Memory B cell (primary cell): ENCODE measurements at places on chromosomes 16 and 17.

DNA sequence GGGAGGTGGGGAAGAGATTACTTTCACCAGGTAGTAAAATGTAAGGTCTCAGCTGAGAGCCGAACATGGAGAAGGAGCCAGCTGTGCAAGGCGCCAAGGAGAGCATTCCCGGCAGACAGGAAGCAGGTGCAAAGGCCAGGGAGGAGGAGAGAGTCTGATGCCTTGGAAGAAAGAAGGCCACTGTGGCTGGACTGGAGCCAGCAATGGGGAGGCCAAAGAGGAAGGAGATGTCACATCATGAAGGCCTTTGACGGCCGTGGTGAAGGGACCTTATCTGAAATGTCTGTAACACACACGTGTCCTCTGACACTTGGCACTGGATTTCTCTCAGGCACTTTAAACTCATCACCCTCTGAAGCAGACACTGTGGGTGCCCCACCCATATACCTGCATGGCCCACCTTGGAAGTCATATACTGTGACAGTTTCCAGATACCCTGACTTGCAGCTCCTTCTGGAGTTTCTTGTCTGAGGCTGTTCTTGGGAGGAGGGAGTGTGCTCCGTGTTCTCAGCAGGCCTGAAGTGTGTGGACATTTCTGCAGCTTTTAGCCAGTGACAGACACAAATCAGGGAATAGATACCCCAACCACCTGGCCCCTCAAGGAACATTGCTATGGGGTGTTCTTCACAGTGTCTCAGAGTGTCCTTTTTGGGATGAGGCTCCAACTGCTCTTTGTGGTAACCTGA lies 1.9 kb upstream of the SLC5A2 start:
- H3K36me3 ChIP-seq: no peaks in the 10 kb centered on the region
- H3K4me3 ChIP-seq: no peak overlapping the region
- H3K4me1 ChIP-seq: peaks cover 12% of the 10 kb centered on the region
- DNase-seq: no peak
- no peak overlapping the region for H3K27ac ChIP-seq
- peaks cover 16% of the 10 kb centered on the region for H3K27me3 ChIP-seq

DNA sequence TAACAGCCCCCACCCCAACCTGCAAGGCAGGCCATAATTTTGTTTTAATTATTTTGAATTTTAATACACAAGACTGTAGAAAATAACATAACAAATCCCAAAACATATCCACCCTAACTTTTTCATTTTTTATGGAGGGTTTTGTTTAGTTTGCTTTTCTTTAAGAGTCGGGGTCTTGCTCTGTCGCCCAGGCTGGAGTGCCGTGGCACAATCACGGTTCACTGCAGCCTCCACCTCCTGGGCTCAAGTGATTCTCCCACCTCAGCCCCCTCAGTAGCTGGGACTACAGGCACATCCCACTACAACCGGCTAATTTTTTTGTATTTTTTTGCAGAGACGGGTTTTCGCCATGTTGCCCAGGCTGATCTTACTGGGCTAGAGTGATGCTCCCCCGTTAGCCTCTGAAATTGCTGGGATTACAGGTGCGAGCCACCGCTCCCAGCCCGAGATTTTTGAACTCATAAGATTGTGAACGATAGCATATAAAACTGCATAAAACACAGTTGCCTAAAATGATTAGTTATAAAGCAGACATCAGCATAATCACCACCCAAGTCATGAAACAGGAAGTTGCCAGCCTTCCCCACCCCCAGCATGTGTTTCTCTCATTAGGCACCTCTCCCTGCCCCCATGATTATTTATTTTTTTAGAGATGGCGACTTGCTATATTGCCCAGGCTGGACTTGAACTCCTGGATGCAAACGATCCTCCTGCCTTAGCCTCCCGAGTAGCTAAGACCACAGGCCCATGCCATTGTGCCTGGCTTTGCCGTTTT lies 13.6 kb upstream of the DOC2B start:
- peaks cover 4% of the 10 kb centered on the region for H3K27me3 ChIP-seq
- no peak overlapping the region for H3K4me3 ChIP-seq
- DNase-seq: no peak
- no peaks in the 10 kb centered on the region for H3K36me3 ChIP-seq

DNA sequence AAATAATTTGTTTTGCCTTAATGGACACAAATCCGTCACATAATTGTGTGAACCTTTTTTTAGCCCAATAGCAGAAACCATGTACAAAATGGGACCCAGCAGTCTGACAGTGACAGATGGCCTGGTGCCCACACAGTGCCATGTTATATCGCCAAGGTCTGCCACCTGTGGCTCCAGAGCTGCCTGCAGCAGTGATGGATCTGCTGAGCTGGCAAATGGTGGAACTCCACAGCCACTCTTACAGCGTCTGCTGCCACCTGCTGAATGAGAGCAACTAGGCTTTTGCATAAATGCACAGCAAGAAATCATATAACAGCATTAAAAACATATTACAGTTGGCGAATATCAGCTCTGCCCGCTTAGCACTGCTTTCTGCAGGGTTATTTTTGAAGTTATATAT lies 59.4 kb downstream of the NUP93 start:
- H3K27me3 ChIP-seq: no peaks in the 10 kb centered on the region
- peaks cover 6% of the 10 kb centered on the region for H3K4me1 ChIP-seq
- no peak overlapping the region for H3K27ac ChIP-seq
- DNase-seq: no peak
- no peak overlapping the region for H3K4me3 ChIP-seq

GRCh38 chr17:40550608-40551007 lies 14.7 kb downstream of the CCR7 start:
- H3K27ac ChIP-seq: peak overlapping the region; percentile 57
- H3K4me1 ChIP-seq: peaks cover 77% of the 10 kb centered on the region
- DNase-seq: no peak
- H3K27me3 ChIP-seq: no peaks in the 10 kb centered on the region
- H3K4me3 ChIP-seq: no peak overlapping the region

DNA sequence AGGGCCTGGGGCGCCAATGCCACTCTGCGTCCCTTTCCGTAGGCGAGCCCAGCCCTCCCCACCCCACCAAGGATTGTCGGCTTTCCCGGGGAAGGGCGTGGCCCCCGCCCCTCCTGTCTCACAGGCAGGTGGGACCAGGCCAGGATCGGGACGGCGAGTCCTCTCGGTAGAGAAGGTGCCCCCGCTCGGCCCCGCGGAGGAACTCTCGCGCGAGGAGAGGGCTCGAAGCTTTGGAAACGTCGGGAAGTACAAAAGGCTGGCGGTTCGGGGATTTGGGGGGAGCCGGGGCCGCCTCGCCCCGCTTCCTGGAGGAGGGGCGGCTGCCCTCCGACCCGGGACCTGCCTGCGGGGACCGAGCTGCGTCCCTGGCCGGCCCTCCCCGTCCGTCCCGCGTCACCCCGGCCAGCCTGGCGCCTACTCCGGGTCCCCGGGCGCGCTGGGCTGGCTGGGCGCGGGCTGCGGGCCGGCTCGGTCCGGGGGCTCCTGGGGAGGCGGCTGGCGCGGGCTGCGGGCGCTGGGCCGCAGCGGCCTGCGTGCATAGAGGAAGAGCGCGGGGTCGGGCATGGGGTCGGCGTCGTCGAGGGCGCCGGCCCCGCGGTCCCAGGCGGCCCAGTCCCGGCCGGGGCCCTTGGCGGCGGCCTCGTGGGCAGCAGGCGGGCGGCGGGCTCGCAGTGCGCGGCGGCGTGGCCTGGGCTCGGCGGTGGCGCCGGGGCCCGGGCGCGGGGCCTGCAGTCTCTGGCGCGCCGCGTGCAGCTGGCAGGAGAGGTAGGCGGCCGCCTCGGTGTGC lies 12.6 kb upstream of the CLUH start:
- no peak for DNase-seq
- H3K36me3 ChIP-seq: peaks cover 3% of the 10 kb centered on the region
- no peak overlapping the region for H3K27ac ChIP-seq
- H3K4me3 ChIP-seq: peak overlapping the region; percentile 79
- peaks cover 5% of the 10 kb centered on the region for H3K4me1 ChIP-seq

- no peaks in the 10 kb centered on the region for H3K4me1 ChIP-seq
- H3K4me3 ChIP-seq: no peak overlapping the region
- DNase-seq: no peak
These were observed 64.5 kb upstream of the SHISA6 start for GRCh38 chr17:11176549-11176948.
